ENCODE measurements at places on chromosomes 2 and 18. TPM values are rescaled to one million over a fixed set of nuclear protein-coding genes. Genes with fewer than 3 reads are reported as not detected.

Gene AQP12B
- total RNA-seq = not detected

DNA sequence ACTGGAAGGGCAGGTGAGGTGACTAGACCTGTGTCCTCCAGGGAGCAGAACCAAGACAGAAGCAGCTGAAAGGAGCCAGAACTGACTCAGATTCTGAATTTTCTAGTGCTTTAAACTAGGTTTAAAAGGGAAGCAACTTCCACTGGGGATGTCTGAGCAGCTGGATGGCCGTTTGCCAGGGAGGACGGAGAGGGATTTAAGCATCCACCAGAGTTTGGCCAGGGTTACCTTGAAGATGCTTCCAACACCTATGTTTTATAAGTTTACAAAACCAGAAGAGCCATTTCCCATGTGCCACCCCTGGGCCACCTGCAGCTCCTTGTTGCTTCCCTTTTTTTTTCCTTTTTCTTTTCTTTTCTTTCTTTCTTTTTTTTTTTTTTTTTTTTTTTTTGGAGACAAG lies 48.6 kb upstream of the RBM44 start:
- DNase-seq = no peak

Gene CHRND
- not detected for total RNA-seq

DNA sequence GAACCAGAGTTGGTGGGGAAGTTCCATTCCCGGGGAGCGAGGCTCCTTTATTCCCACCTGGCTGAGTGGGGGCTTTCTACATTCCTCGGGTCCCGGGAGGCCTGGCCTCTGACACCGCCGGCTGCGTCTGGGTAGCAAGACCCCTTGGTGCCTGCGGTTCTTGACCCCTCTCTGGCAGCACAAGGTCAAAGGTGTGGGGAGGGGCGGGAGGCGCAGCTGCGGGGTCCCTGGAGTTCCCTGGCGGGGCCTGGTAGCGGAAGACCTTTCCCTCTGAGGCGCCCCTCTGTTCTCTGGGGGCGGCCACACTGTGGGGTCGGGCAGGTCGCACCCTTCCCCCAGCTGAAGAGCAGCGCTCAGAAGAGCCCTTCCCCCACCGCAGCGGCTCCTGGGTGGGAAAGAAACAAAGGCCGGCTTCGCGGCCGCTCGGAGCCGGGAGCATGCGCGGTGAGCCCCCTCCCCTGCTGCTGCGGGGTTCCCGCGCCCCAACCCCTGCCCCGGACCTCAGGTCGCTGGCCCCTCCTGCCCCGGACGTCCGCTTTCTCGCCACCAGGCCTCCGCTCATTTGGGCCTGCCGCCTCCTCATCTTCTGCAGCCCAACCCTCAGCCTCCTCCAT lies 146.3 kb downstream of the ANKRD44 start:
- DNase-seq = no peak

- no peak for DNase-seq
These were observed 46.8 kb upstream of the TRIM43B start for GRCh38 chr2:95531254-95531771.

- peak; percentile 92 for DNase-seq
These were observed 14.9 kb downstream of the ITGA6 start for GRCh38 chr2:172442072-172442895.

DNA sequence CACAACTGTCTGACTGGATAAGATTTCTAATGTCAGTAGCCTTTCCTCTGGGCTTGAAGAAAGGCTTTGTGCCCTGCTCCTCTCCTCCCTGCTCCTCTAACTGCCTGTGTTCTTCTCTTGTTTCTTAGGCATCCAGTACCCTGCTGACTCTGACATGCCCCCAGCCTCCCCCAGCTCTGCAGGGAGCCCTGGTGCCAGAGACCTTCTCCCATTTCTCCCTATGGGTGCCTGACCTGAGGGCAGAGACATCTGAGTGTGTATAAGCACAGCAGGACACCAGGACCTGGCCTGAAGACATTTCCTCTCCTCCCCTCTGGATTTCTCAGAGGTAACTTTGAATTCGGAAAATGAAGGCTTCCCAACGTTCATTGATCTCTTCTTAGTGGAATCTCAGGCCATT lies 23.6 kb downstream of the RNF144A start:
- DNase-seq = no peak

GRCh38 chr2:3007135-3007534 lies 370.5 kb downstream of the EIPR1 start:
- DNase-seq = no peak

Gene COL5A2
- total RNA-seq = 671 TPM

DNA sequence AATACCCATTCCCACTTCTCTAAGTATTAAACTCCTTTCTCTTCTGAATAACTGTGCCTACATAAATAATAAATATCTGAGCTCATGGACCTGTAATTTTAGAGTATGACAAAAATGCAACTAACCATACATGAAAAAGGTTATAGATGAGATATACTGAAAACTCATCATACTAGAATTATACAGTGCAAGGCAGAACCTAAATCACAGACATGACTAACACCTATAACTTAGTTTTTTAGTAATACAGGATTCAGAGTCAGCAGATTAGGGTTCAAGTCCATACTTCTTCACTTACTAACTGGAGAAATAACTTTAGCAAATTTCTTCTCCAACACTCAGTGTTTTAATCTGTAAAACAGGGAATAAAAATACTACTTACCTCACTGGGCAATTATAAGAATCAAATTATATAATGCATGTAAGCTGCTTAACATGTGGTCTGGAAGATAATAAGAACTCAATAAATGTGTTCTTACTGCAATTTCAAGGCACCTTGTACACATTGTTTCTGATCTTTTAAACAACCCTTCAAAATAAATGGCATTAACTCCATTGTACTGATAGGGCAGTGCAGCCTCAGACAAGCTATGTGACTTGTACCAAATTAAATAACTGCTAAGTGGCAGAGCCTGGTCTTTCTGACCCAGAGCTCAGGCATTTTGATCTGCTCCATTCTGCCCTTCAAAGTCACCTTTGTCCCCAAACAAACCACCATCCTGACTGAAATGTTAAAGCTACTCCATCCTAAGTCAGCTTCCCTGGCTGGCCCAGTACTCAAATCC lies 39.6 kb upstream of the KLF7 start:
- no peak for DNase-seq

DNA sequence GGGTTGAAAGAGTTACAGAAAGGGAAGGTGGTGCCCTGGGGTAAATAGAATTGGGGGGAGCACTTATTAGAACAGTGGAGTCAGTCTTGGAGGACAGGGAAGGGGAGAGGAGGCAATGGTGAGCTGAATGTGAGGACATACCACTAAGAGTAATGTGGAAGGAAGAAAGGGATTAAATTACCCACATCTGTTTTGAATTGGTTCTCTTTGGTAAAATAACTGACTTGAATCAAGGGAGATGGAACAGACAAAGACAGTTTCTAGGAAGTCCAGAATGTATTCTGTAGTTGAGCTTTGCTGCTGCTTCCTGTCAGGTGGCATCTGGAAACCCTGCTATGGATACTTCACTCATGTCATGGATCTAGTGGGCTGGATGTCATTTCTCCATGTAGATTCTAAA lies 6.7 kb downstream of the SETBP1 start:
- no peak for DNase-seq

- DNase-seq = no peak
These were observed 180.9 kb downstream of the PDE1A start for GRCh38 chr2:182245963-182246362.

DNA sequence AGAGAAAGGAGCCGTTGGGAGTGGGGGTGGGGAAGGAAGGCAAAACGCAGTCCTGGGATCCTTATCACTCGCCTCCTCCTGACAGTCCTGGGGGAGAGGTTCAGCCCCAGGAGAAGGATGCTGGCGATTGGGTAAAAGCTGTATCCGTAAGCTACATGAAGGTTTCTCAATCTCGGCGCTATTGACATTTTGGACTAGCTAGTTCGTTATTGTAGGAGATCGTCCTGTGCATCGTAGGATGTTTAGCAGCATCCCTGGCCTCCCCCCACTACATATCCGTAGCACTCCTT lies 511 bp upstream of the TP53I3 start:
- DNase-seq = no peak

- no peak for DNase-seq
These were observed at the start of gene RNPEPL1 for GRCh38 chr2:240567872-240568677. RNPEPL1 (plus strand) TSS chr2:240568484; CDS start chr2:240568587, 103 bp downstream.

Gene ANKRD62
- total RNA-seq = not detected

DNA sequence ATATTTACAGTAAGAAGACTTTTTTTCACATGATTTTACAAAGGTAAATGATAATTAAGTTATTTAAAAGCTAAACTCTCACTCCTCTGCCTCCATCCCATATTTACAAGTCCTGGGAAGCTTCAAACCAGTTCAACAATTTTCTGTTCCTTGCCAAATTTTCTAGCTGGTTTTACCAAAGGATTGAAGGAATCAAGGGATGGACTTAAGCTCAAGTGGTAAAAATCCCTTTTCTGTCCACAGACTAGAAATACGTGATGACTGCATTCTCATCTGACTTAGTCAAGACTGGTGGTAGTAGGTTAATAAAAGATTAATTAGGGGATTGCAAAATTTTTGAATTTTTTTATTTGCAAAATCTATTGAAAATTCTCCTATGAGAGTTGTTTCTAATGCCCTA lies 297.3 kb downstream of the MTX2 start:
- DNase-seq = no peak

DNA sequence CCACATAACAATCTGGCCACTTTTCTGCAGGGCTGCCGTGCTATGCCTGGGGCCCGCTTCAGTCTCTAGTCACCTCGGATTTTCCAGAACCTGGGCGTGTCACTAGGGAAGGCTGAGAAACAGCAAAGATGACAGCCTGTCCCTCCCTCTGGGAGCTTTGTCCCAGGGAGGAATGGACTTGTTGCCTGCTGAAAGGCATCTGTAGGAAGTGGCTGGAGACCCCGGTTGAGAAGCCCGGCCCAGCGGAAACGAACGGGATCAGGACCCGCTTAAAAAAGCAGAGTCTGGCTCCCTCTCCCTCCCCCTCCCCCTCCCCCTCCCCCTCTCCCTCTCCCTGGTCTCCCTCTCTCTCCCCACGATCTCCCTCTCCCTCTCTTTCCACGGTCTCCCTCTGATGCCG lies 149.5 kb upstream of the ZNF516 start:
- DNase-seq = no peak

Gene ACVR1C
- total RNA-seq = 0.63 TPM

GRCh38 chr2:20224164-20224715 lies 690 bp downstream of the SDC1 start:
- no peak for DNase-seq

- no peak for DNase-seq
These were observed 350.7 kb upstream of the MAP2 start for GRCh38 chr2:209073151-209073550.

- no peak for DNase-seq
These were observed 15.0 kb upstream of the PAX3 start for GRCh38 chr2:222313816-222314215.

Gene MARCO
- not detected for total RNA-seq

Gene CCDC178
- total RNA-seq = 0.72 TPM

Gene PAX3
- total RNA-seq = not detected

GRCh38 chr18:31426871-31427406 lies 20.6 kb upstream of the DSG3 start:
- no peak for DNase-seq

- DNase-seq = peak; percentile 99
These were observed 5.0 kb upstream of the SERPINB2 start for GRCh38 chr18:63882333-63883141.

- peak; percentile 74 for DNase-seq
These were observed 393.5 kb downstream of the ERBB4 start for GRCh38 chr2:212145121-212145520.

- no peak for DNase-seq
These were observed 34.9 kb downstream of the OSBPL1A start for GRCh38 chr18:24362757-24363156.

DNA sequence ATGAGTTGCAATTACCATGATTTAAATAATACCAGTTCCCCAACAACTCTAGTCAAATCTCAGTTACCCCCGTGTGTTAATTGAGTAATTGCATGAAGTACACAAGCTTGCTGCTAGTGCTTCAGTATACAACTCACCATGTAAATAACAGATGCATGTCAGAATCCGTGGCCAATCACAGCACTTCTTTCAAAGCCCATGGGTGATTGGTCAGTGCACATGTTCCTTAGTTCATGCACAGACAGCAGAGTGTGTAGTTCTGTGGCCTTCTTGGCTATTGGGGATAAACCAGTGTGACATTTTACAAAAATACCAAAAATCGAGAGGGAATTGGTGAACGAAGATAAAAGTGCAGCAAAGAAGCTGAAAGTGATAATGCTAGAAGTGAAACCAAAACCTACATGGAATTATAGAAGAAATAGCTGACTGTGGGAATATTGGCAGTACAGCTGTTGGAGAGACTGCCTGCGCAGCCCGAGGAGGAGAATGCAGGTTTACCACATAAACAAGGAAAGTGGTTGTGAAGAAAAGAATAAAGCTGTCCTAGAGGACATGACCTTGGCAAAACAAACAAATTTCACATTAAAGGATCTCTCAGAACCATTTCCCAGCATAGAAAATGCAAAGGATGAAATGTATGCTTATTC lies 59.4 kb downstream of the NEDD4L start:
- DNase-seq = peak; percentile 5

DNA sequence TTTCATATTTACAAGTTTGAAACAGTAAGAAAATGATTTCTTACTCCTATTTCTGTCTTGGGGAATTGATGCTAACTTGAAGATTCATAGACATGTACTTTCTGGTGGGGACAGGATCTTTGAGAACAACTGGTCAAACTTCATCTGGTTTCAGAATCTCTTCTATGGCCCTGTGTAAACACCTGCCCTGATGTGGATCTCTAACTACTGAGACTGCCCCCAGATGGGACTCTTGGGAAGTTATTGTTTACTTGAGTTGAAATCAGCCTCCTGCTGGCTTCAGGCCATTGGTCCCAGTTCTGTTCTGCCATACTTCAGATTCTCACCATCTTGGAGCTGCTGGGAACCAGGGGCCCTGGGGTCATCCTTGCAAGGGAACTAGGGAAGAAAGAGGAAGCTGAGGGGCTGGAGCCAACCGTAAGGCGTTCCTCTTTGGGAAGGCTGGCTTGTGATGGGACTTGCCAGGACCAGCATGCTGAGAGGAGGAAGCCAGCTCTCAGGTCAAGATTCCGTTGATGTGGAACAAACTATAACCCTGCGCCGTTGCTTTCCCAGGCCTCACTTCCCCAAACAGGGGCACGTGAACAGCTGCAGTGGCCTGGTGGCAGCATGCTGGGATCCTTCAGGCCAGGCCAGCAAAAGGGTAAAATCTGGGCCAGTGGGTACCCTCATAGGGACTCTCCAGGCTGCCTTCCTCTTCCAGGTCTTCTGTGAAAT lies 135.5 kb upstream of the CXCR4 start:
- DNase-seq = no peak

Gene STARD6
- not detected for total RNA-seq

Gene LHCGR
- total RNA-seq = not detected

GRCh38 chr2:3254442-3254941 lies 123.1 kb downstream of the EIPR1 start:
- no peak for DNase-seq

Gene ZNF2
- 6.9 TPM for total RNA-seq

DNA sequence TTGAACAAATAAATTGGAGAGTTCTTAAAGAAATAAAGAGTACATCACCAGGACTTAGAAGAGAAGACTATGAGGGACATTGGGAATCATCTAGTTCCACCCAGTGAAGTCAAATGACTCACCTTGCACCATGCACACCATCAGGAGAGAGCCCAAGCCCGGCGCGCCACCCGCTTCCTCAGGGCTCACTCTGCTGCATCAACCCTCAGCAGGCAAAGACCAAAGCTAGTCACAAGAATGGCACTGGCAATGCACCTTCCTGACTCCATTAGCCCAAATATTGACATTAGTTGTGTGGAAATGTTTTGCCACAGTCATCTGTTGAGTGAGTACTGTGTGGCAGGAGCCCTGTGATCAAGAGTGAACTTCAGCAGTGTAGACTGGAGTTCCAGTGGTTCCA lies 7.1 kb upstream of the LYPD6B start:
- DNase-seq = no peak

All from fibroblast of the aortic adventitia (primary cell).